ENCODE measurements at places on chromosomes 12 and 14.
A peak's percentile ranks its signal among the peaks of the same experiment; 100 is the strongest.

GRCh38 chr12:104990950-104991349, 4.8 kb downstream of the NOPCHAP1 start:
- DNase-seq, result no peak

DNA sequence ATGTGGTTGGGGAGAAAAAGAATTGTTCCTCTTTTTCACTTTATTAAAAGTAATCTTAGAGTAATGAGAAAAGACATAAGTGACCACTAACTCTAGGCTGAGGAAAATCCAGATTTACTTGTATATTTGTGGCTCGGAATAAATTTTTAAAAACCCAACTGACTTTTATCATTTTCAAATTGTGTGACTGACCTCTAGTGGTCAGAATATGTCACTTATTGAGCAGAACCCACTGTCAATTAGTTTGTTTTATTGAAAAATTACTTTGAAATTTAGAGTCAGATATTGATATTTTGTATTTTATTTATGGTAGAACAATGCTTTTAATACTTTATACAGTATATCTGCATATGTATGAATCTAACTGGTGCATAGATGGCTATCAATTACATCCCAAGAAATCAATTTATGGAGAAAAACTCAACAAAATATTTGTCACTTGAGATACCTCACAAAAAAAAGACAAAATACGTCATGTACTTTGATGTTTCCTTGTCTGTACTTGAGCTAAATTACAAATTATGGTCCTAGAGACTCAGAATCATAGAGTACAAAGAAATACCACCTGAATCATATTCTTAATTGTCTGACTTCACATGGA, 229.4 kb downstream of the CNTN1 start:
- DNase-seq, result peak; percentile 35

DNA sequence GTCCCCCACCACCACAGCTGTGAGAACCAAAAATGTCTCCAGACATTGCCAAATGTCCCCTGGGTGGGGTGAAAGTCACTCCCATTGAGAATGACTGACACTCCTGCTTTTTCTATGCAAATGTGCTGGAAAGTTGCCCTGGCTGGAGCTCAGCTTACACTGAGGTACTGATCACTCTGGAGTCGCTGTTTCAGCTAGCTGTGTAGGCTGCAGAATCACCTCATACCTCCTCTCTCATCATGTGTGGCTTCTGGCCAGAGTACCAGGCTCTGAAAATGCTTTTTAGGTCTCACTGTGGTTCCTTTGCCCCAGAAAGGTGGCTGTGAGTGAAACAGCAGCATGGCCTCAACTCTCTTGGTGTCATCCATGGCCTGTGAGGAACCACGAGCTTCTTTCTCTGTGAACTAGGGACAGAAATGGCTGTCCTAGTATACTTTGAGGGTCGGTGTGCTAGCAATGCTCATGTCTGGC, 414.4 kb downstream of the DPF3 start:
- no peak for DNase-seq

DNA sequence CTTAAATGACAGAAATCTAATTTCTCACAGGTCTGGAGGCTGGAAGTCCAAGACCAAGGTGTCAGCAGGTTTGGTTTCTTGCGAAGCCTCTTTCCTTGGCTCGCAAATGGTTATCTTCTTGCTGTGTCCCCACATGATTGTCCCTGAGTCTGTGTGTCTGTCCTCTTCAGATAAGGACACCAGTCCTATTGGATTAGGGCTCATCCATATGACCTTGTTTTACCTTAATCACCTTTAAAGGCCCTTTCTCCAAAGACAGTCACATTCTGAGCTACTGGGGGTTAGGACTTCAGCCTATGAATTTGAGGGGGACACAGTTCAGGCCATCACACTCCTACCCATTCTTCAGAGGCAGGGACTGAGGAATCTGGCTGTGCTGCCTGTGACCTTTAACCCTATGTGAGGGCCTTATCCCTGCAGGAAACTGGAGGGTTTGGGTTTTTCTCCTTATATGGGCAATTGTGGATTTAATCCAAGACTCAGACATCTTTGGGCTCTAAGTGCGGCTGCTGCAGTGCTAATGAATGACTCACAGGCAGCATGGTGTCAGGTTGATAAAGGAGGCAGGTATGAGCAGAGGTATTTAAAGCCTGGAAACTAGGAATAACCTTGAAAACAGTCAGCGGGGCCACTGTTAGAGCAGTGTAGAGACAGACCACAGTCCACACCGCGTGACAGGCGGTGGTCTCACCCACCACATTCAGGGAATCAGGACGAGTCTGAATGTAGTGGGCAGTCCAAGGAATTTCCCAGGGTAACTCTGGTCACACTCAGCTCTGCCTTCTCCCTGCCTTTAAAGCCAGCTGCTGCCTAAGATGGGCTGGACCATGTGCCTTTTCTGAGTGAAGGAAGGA, 10.2 kb downstream of the TPCN1 start:
- DNase-seq, result no peak

DNA sequence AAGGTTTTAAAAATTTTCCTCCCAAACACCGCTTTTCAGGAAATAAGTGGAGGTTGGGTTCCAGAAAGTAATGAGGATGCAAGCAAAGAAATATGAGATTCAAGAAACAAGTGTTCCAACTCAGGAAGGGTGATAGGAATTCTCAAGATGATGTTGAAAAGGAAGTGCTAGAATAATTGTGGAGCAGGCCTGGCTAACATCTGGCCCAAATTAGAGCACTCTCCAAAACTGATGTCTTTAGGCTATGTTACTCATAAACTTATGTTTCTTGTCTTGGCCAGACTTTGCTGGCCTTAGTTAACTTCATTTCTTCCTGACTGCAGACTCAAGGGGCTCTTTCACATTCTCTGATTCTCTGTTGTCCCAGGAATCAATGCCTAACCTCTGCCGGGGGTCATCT, 116.3 kb downstream of the TMTC3 start:
- DNase-seq, result no peak

DNA sequence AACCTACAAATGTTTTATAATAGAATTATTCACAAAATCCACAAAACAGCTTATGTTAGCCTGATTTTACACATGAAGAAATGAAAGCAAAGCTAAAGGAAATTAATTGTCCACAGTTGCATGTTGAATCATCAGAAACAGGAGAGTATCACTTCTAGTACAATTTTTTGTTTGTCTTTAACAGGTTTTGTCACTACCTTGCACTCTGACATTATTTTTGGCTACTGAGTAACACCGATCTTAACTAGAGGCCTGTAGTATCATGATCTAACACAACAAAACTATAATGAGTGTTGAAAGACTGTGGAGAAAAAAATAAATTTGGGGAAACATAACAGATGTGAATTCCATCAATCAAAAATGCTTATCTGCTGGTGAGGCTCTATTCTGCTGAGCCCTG, 60.1 kb downstream of the TAOK3 start:
- no peak for DNase-seq

GRCh38 chr14:95515596-95516552, 576 bp downstream of the SYNE3 start:
- peak; percentile 87 for DNase-seq

- no peak for DNase-seq
Measured at GRCh38 chr12:47995981-47996401, 8.3 kb downstream of the COL2A1 start.

DNA sequence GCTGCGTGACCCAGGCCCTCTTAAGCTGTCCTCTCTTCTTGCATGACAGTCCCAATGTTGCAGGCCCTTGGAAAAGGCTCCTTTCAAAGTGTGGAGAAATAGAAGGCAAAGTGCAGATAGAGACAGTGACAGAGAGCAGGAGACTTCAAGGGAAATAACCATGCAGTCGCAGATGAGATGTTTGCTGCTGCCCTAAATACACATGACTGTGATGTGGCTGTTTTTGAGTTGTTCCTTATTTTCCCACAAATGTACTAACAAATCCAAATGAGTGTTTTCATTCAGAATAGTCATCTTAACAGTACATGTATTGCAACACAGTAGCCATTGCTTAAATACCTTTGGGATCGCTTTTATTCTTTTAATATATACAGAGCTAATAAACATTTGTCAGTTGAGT, 101.6 kb downstream of the SLC15A5 start:
- peak; percentile 41 for DNase-seq

GRCh38 chr12:105912882-105913678, 225.7 kb downstream of the NUAK1 start:
- no peak for DNase-seq

DNA sequence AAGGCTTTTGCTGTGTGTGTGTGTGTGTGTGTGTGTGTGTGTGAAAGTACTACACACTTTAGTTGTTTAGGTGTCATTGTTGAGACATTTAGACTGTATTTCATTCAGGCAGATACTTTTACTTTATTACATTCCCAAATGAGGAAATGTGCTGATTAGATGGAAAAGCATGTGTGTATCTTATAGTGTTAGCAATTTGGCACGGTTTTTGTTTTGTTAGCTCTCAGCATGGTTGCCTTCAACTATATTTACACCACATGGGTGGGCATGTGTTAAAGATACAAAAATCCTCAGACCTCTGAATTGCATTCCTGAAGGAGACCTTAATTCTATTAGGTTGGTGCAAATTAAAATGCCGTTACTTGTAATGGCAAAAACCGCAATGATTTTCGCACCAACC, 879.5 kb downstream of the DIO2 start:
- DNase-seq, result no peak

- DNase-seq, result no peak
Measured at GRCh38 chr14:23578560-23579310, at the start of gene JPH4. TSS of gene JPH4 (minus strand) at chr14:23578790. CDS start at chr14:23577453, 1,337 bp downstream.

GRCh38 chr14:105489542-105490266, 1.3 kb upstream of the TEDC1 start:
- peak; percentile 64 for DNase-seq

GRCh38 chr12:54658306-54659264, 10.4 kb upstream of the DCD start:
- DNase-seq, result peak; percentile 69

DNA sequence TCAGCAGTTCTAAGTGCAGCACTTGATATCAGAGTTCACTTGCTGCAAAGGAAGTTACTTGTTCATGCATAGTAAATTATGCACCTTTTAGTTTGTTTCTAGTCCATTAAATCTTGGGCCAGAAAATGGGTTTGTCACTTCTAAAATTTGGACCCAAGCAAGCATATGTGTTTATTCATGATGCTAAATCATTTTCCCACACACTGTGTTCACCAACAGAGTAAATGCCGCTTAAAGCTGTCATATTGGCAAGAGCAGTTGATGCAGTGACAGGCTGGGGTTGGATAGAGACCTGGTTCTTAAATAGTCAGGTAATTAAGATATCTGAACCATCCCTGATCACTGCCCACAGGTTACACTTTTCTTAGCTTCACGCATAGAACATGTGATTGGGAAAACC, 409.7 kb downstream of the EGLN3 start:
- no peak for DNase-seq

Data from inflammatory macrophage treated with lipopolysaccharide for 1 hour (primary cell).